ENCODE measurements at places on chromosomes 12 and 14. TPM values are rescaled to one million over a fixed set of nuclear protein-coding genes. Genes with fewer than 3 reads are reported as not detected.

The FZD10 gene
- 3.5 TPM for total RNA-seq

GRCh38 chr12:111448266-111448830 is 42.6 kb downstream of the SH2B3 start:
- H3K27me3 ChIP-seq = no peaks in the 10 kb centered on the region
- no peak for DNase-seq
- no peak overlapping the region for H3K4me3 ChIP-seq
- H3K4me1 ChIP-seq = peaks cover 5% of the 10 kb centered on the region

DNA sequence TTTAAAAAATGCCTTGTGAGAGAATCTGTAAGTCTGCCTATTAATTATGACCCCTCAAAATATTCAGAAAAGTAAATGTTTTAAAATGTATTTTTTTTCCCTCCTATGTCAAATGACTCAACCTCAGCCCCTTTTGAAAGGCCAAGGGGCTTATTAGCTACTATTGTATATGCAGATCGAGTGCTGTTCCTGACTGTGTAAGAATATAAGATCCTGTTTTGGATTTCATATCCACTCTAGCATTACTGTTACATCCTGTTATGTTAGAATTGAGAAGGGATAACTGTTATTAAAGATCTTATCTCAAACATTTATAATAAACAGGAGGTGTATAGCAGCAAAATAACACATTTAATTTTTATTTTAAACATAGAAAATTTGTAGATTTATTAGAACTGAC is 46.6 kb upstream of the TPH2 start:
- H3K4me3 ChIP-seq = no peak overlapping the region
- peaks cover 20% of the 10 kb centered on the region for H3K36me3 ChIP-seq
- no peak overlapping the region for H3K27ac ChIP-seq
- H3K4me1 ChIP-seq = no peaks in the 10 kb centered on the region
- DNase-seq = no peak

GRCh38 chr12:12217018-12217359 is 49.9 kb downstream of the LRP6 start:
- H3K27me3 ChIP-seq = no peaks in the 10 kb centered on the region
- no peaks in the 10 kb centered on the region for H3K36me3 ChIP-seq
- H3K4me3 ChIP-seq = no peak overlapping the region

All from thyroid gland (tissue), 4 donors.